ENCODE measurements at places on chromosomes 7 and 10. TPM values are rescaled to one million over a fixed set of nuclear protein-coding genes. Genes with fewer than 3 reads are reported as not detected.
A peak's percentile ranks its signal among the peaks of the same experiment; 100 is the strongest.

- no peaks in the 10 kb centered on the region for H3K36me3 ChIP-seq
- H3K4me3 ChIP-seq, result no peak overlapping the region
- H3K4me1 ChIP-seq, result peaks cover 4% of the 10 kb centered on the region
- DNase-seq, result no peak
Observed at GRCh38 chr10:78309536-78310237, 276.0 kb downstream of the RPS24 start.

- no peaks in the 10 kb centered on the region for H3K36me3 ChIP-seq
- DNase-seq, result peak; percentile 59
- no peak overlapping the region for H3K27ac ChIP-seq
- no peak overlapping the region for H3K4me3 ChIP-seq
Observed at GRCh38 chr7:134420424-134421125, 38.3 kb downstream of the AKR1B1 start.

GRCh38 chr7:83468251-83468739 is 180.6 kb downstream of the SEMA3E start:
- 0 out of 2 replicates have a peak, but pooled peaks cover 2% of the 10 kb centered on the region for H3K4me1 ChIP-seq
- peaks cover 30% of the 10 kb centered on the region for H3K36me3 ChIP-seq
- 0 out of 3 replicates have a peak overlapping the region, but pooled peaks have one; percentile 23 for H3K4me3 ChIP-seq
- peak overlapping the region; percentile 88 for H3K27ac ChIP-seq
- H3K27me3 ChIP-seq, result no peaks in the 10 kb centered on the region

DNA sequence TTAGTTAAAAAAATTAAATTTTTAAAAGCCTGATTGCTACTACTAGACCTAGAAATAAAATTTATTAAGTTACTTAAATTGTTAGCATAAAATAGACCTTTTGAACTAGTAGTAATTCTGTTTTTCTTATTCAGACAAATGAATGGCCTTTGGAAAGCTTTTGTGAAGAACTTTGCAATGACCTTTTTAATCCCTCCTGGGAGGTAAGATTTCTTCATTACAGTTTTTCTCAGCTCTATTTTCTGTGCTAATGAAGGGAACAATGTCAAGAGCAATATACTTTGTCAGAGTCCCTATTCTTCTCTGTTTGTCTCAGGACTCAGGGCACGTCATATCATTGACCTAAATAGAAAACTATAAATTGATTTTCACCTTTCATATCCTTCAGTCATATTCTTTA is 33.5 kb downstream of the BTAF1 start:
- no peak overlapping the region for H3K27ac ChIP-seq
- no peak overlapping the region for H3K4me3 ChIP-seq
- H3K27me3 ChIP-seq, result no peaks in the 10 kb centered on the region
- H3K36me3 ChIP-seq, result peaks cover 81% of the 10 kb centered on the region
- no peak for DNase-seq

The SEPTIN7 gene
- total RNA-seq, result 188 TPM
